ENCODE measurements at places on chromosomes 6 and 20.

DNA sequence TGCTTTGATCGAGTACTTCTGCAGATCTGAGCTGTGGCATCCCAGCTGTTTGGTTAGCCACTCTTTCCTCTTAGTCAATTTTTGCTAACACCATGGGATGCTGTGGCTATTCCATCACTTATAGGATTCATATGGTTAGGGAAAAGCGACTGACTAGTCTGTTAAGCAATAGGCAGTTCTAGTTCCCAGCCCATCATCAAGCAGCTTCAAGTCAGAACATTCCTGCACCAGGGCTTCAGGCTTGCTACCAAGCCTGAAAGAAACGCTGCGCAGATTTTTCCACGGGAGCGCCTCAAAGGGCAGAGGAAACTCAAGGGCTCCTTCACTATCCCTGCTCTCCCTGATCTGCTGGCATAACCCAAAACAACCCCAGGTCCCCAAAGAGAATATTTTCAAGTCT lies 159.8 kb upstream of the SUPT3H start:
- no peak for DNase-seq

DNA sequence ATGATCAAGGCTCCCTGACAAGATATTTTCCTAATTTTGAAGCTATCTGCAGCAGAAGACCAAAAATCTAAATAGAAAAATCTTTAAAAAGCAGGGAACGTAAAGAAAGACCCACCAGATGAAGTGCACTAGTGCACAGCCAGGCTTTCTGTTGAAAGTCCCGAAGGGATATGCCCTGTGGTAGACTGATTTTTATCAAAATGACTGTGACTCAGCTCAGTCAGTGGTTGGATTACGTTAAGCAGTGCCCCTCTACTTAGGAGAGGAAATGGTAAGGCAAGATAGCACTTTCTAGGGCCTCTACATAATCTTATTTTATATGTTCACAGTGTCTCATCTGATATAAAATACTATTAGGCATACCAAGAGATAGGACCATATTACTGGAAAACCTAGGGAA lies 123.4 kb upstream of the RAB32 start:
- DNase-seq: no peak

DNA sequence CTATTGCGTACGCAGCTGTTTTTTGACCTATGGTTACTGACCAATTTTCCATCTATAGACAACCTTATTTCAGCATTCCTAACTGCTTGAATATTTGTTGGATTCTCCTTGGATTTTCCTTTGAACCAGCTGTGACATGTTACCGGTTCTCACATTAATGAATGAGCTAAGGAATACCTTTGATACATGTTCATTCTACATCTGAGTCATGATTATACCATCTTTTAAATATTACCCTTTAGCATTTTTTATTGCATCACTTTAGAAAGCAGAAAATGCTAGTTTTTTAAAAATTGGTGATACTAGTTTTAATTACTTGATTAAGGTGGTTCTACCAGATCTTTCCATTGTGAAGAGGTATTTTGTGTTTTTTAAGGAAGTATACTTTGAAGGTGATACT lies 1.9 kb upstream of the IGF2R start:
- no peak for DNase-seq

- no peak for DNase-seq
Measured at GRCh38 chr6:39934131-39934757, at the start of gene MOCS1. TSS of gene MOCS1 (minus strand) at chr6:39934462. CDS start at chr6:39934417, 45 bp downstream.

- no peak for DNase-seq
Measured at GRCh38 chr6:137413482-137413881, 80.7 kb downstream of the OLIG3 start.

DNA sequence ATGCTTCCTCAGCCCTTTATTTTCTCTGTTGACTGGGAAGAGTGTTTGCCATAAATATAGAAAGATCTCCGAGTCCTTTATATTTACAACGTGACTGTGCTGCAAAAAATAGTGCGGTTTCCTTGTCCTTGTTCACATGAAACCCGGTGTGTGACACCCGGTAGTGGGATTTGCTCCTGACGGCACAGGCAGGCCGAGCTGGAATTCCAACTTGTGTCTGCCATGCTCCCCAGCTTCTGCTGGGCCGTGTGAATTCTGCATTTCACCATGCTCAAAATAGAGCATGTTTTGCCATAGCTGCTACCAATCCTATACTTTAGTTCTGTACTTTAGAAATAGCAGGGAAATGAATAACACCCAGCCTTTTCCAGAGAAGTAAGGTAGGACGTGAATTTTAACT lies 60.3 kb upstream of the PDE10A start:
- DNase-seq: no peak

- DNase-seq: no peak
Measured at GRCh38 chr6:169188051-169188470, 65.6 kb downstream of the THBS2 start.

- no peak for DNase-seq
Measured at GRCh38 chr20:50368813-50369224, 141.4 kb upstream of the PTPN1 start.

DNA sequence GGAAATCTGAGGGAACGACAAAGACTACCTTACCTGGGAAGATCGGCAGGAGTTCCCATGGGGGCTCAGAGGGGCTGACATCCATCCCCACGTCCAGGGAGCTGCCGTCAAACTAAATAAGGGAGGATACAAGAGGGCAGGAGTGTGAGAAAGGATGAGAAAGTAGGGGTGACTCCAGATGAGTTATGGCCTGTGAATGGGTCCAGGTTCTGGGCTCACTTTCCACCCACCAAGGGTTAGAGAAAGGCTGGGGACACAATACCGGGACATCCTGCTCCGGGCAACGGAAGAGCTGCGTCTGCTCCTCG lies 683 bp downstream of the ATF6B start:
- DNase-seq: no peak

- no peak for DNase-seq
Measured at GRCh38 chr6:152121910-152122309, 314.4 kb downstream of the ESR1 start.

GRCh38 chr6:129604321-129604720 lies 105.7 kb downstream of the ARHGAP18 start:
- no peak for DNase-seq

- no peak for DNase-seq
Measured at GRCh38 chr6:34099878-34100277, 46.0 kb downstream of the GRM4 start.

DNA sequence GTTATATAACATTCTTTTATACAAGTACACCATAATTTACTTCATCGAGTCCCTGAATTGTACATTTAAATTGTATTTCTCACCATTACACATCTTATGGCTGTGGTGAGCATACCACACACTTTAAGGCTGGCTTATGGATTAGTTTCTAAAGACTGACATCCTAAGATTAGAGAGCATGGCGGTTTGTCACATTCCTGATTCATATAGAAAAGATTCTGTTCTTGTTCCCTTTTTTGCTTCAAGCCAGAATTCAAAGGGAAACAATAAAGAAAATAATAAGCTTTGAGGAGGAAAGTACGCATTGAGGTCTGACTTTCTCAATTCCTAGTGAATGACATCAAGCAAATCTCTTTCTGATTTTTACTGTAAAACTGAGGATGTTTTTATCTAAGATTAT lies 2.5 kb downstream of the BTN1A1 start:
- DNase-seq: no peak

DNA sequence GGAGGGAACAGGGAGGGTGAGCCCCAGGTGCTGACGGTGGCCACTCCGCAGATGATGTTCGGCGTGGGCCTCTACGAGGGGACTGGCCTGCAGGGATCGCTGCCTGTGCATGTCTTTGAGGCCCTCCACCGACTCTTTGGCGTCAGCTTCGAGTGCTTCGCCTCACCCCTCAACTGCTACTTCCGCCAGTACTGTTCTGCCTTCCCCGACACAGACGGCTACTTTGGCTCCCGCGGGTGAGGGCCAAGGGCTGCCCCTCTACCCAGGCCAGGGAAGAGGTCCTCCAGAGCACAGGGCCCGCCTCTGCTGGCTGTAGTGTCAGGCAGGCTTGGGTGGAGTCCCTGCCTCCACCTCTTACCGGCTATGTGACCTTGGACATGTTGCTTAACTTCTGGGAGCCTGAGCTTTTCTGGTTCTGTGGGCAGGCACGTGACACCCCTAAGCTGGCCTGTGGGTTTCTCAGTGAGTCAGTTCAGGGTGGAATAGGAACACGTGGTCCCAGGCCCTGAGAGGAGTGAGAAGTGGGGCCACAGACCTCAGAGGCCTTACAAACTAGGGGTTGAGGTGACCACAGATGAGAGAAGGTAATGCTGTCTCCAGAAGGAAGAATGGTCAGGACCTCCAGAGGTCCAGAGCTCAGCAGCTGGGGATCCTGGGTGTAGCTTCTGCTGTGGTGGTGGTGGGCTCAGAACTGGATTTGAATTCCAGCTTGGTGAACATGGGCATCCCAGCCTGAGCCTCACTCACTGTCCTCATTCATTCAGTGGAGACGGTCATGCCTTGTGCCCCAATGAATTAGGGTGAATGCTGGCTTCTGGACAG lies 11.9 kb downstream of the PCIF1 start:
- no peak for DNase-seq

- DNase-seq: no peak
Measured at GRCh38 chr6:110178626-110179405, 654 bp downstream of the WASF1 start.

GRCh38 chr6:1229808-1230207 lies 82.1 kb upstream of the FOXQ1 start:
- no peak for DNase-seq

GRCh38 chr6:63636518-63637021 lies 968 bp downstream of the PHF3 start:
- DNase-seq: no peak

GRCh38 chr6:164478426-164478825 lies 831.0 kb downstream of the C6orf118 start:
- no peak for DNase-seq

DNA sequence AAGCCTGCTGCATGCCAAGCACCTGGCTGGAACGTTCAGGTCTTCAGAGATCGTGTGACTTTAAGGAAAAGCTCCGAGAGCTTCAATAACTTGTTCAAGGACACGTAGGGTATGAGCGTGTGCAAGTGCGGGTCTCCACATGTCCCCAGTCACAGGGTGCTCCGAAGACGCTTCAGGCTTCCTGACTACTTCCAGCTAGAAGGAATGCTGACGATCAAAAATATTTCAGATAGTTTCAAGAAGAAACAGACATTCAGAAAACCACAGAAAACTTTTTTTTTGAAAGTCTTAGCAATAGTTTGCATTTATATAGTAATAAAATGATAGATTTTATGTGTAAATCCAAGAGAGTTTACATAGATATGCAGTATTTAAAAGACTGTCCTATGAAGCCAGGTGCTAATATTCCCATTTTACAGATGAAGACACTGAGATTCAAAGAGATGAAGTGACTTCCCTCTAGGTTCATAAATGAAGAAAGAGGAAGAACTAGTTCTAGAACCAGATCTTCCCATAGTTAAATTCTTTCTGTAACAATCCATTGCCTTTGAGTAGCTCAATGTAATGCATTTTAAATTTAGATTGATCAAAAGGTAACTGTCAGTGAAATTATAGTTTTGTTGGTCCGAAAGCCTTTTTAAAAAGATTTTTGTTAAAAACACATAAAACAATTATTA lies 247.6 kb downstream of the MYLK4 start:
- DNase-seq: no peak

GRCh38 chr20:35271073-35271882 lies 6.6 kb downstream of the MMP24OS start:
- DNase-seq: no peak

- DNase-seq: no peak
Measured at GRCh38 chr6:168101590-168102314, 22.7 kb upstream of the FRMD1 start.

GRCh38 chr6:118787724-118788423 lies 106.1 kb upstream of the ASF1A start:
- DNase-seq: no peak

- no peak for DNase-seq
Measured at GRCh38 chr6:121491576-121491975, 56.1 kb downstream of the GJA1 start.

DNA sequence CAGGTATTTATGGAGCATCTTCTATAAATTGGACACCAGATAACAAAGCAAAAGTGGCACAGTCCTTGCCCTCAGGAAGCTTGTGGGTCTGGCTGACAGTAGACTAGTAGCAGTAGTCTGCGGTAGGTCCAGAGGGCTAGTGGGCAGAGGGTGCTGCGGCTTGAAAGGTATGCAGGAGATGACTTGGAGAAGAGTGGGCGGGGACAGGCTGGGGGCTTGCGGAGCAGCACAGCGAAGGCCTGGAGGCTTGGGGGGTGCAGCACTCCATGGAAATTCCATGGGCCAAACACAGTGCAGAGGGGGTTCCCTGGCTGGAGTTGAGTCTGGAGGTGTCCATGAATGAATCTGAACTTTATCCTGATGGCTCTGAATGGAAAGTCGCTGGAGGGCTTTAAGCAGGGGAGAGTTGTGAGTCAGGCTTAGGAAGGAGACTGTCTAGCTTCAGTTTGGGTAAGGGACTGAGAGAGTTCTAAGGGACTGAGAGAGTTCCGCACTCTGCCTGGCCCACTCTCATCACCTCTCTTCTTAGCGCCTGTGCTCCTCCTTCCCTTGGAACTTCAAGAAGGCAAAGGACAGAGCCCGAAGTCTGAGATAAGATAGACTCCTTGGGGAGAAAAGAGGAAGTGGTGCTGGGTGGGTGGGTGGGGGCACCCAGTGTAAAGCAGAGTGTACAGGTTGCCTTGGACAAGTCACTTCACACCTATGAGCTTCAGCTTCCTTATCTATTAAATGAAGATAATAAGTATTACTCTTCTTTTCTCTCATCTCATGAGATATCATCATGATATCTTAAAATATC lies 8.8 kb downstream of the PKIG start:
- DNase-seq: no peak

DNA sequence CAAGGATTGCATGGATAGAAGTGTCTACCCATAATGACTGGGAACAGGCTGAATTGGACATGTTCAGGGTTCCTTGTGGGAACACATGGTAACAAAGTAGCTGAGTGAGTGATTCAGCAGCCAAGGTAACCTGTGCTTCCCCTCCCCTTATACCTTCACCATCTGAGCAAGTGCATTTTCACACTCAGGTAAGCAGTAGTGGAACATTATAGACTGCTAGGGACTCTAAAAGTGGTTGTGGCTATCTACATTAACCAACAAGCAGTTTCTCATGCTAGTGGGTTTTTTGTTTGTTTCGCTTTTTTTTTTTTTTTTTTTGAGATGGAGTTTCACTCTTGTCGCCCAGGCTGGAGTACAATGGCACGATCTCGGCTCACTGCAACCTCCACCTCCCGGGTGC lies 41.4 kb downstream of the KIZ start:
- no peak for DNase-seq

GRCh38 chr6:32179766-32180405 lies 1.7 kb downstream of the RNF5 start:
- no peak for DNase-seq

- DNase-seq: no peak
Measured at GRCh38 chr6:53464483-53464882, 80.4 kb downstream of the GCLC start.

DNA sequence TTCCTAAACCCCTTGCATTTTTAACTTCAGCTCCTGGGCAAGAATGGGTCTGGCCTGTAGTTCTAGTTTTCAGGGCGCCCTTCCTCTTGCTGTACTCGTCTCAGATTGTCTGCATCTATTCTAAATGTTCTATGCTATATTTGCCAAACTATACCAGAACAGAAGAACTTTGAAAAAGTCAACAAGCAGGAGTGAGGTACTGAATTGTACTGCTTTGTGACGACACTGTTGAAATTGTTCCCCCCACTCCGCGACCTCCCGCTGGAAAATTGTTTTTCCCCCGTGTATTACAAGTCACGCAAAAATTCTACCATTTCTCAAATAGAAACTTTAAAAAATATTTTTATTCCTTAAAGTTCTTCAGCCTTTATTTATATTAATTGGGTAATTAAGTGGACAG lies 73.9 kb downstream of the CBFA2T2 start:
- DNase-seq: no peak
